ENCODE measurements at places on chromosomes 13 and 19.

- DNase-seq = no peak
These were observed 7.9 kb upstream of the WBP4 start for GRCh38 chr13:41053384-41053826.

DNA sequence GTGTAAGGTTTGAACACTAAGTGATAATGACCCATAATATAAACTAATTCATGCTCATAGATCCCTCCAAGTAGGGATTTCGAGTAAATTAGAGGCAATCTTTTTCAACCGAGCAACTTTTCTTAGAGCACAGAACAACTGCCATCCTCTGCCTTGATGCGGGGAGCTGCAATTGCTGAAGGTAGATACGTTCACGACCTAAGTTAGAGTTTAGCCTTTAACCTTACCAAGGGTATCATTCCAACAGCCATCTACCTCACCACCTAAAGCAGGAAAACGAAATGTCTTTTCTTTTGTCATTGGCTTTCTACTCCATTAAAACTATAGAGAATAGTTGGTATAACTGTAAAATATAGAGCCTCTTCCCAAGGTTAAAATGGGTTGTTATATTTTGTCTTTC, 42.2 kb upstream of the NBEA start:
- no peak for DNase-seq

- no peak for DNase-seq
These were observed 523.4 kb downstream of the FGF9 start for GRCh38 chr13:22194106-22194805.

DNA sequence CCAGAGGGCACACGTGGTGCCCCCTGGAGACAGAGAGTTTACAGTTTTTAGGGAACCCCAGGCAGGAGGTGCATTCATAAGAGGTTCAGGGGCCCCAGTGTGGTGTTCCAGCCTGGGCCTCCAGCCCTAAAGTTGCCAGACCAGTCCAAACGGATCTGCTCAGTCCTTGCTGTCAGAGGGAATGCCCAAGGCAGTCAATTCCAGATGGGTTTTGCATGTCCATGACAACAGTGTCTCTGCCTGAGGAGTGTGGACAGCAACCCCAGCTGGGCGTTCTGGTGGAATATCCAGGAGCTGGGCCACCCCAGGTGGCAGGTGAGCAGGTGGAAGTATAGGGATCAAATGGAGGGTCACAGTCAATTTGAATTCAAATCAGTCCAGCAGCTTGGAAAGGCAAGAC, 25.3 kb downstream of the FBXO27 start:
- DNase-seq = no peak

DNA sequence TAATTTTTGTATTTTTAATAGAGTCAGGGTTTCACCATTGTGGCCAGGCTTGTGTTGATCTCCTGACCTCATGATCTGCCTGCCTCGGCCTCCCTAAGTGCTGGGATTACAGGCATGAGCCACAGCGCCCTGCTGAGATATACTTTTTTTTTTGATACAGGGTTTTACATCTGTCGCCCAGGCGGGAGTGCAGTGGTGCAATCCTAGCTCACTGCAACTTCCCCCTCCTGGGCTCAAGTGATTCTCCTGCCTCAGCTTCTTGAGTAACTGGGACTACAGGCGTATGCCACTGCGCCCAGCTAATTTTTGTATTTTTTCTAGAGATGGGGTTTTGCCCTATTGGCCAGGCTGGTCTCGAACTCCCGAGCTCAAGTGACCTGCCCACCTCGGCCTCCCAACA, 2.0 kb downstream of the COLGALT1 start:
- no peak for DNase-seq

DNA sequence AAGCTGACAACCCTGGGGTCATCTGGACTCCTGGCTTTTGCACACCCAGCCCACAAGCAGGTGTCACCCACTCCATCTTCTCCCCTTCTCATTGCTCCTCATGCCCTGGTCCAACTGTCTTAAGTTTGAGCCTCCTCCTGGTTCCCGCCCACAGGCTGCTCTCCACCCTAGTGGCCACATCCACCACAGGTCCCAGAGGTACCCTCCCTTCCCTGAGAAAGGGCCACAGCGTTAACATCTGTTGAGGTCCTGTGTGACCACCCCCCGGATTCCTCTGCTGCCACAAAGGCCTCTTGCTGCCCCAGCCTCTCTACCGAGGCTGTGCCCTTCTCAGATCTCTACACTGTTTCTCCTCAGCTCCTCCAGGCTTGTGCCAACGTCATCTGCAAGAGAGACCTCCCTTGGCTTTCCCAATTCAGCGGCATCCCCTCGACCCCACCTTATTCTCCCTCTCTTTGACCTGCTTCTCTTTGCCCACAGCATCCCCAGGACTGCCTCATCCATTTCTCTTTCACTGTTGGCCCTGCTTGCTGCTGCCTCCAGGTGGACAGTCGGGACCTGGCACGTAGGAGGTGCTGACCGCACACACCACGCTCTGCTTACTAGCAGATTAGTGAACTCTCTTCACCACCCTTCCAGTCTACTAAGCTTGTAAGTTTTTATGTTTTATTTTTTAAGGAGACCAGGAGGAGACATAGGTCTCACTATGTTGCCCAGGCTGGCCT, 33.3 kb downstream of the SUGP2 start:
- DNase-seq = no peak

- DNase-seq = no peak
These were observed 890.1 kb upstream of the PCDH20 start for GRCh38 chr13:62305756-62306155.

DNA sequence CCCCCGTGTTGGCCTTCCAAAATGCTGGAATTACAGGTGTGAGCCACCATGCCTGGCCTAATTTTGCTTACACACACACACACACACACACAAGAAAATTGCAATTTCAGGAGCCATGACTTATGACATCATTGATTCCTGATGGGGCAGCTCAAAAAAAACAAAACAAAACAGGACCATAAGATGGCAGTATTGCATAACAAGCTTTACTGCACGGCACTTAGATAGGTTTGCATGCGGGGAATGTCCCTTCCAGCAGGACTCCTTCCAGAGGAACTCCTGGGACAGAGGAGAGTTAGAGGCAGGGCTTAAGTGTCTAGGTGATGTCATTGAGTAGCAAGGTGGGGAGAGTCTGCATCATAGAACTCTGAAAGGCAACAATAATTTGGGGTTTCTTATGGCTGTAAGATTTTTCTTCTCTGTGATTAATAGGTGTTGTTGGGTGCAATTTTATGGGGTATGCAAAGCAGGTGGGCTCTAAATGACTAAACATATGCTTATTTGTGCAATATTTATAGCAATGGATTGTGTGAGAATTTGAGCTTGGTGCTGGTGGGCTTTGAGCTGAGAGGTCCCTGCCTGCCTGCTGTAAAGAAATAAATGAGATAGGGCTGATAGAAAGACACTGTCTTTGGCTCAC, 9.0 kb upstream of the ACSBG2 start:
- DNase-seq = no peak

DNA sequence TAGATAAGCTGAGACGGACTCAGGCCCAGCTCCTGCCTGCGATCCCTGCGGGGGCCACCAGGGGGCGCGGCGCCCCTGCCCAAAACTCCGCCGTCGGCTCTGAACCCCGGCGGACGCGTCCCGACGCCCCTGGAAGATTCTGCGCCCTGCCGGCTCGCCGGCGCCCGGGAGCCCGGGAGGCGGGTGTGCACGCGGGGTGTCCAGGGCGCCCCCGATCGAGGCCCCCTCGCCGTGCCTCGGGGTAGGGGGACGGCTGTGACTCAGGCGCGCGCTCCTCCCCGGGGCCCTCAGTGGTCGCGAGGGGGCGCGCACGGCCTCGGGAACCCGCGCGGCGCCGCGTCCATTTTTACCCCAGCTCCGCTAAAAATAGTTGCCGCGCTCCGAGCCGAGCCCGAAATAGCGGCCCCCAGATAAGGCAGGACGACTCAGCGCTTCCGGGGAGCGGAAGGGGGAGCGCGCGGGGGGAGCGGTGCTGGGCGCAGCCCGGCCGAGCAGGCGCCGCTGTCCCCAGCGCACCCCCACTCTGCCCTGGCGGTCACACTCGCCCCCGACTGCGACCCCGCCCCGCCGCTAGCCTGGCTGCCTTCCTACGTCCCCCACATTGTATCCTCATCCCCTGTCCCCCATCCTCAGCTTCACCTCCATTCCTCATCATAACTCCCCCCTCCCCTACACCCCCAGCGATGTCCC, 16.0 kb upstream of the ERCC1 start:
- DNase-seq = peak; percentile 75

GRCh38 chr13:111514610-111515306, 194.3 kb downstream of the TEX29 start:
- DNase-seq = no peak

DNA sequence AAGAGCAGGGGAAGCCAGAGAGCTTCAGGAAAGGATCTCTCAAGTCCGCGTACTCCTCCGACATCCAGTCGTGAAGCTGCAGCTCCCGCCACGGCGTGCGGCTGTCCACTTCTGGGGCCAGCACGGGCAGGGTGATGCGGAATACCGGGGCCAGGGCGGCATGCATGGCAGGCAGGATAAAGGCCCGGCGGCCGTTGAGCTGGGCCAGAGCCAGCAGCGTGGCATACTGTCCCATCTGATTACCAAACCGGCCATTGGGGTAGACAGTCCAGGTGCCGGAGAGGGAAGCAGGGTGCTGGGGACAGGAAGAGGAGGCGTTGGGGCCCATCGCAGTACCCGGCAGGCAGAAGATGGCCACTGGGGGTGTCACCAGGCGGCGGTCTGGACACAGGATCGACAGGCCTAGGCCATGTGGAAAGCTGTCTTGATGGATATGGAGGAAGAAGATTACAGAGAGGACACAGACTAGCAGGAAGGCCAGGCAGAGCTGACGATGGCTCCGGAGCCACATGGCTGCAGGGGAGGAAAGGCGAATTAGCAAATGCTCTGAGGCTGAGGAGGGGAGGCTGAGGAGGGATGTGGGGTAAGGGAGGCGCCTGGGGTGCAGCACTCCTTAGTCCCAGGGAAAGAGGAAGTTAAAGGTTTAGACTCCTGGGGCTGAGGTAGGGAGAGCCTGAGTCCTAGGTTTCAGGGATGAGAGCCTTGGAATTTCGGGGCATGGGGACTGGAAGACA, 1.5 kb downstream of the FUT1 start:
- no peak for DNase-seq

DNA sequence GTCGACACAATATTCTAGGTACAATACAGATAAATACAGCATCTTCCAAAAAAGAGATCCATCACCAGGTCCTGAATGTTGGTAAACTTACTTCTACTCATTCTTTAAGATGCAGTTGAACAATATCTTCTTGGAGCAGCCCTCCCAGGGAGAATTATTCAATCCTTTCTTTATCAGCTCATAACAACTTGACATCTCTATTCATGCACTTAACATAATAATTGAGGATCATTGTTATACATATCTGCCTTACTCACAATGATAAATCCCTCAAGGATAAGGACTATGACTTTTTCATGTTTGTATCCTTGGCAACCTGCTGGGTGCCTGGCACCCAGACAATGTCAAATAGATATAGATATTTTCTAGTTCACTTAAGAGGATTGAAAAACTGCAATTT, 219.5 kb downstream of the POU4F1 start:
- DNase-seq = no peak

DNA sequence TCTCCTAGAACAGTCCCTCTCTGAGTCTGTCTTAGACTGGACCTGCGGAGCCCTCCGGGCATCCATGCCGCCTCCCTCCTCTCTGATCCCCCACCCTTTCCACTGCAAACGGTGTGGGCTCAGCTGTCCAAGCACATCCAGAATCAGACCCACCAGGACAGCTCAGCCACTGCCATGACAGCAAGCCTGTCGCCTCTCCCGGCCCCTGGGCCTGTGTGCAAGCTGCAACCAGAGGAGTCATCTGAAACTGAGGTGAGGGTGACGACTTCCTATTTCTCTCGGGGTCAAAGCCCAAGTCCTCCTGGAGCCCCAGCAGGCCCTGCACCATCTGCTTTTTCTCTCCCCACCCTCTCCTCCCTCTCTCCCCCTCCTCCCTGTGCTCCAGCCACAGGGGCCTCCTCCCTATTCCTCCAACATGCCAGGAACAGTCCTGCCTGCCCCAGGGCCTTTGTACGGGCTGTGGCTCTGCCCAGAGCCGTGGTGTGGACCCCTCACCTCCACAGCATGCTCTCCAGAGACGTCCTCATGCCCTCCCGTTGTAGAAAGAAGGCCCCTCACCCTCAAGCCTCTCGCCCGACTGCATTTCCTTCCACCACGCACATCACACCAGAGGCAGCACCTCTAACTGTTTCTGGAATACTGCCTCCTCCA, 23.5 kb upstream of the MYDGF start:
- DNase-seq = no peak

GRCh38 chr13:37736045-37736444, 133.5 kb downstream of the TRPC4 start:
- no peak for DNase-seq

- no peak for DNase-seq
These were observed 6.3 kb downstream of the MAP1S start for GRCh38 chr19:17725422-17726078.

DNA sequence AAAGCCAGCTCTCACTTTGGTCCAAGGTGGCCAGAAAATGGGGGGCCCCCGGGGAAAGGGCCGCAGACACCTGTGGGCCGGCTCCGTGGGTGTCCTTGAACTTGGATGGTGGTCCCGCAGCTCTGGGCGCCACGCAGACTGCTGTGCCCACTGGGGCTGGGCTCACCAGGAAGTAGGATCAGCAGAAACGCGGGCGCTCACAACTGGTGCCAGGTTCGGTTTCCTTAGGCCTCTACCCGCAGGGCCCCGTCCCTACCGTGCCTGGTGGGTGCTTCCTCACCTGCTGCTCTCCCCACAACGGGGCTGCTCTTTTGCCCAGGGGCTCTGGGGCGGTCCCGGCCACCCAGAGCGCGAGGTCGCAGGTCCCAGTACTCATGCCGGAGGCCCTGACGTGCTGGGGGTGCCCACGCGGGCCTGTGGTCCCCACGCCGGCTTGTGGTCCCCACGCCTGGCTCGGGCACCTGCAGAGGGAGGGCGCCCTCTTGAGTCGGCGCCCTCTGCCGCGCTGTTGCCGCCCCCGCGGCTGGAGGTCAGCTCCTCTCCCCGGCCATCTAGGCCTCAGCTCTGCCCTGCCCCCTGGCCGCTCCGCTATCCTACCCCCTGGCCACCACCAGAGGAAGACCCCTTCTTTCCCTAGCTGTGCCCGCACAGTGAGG, 1303.6 kb downstream of the UQCRFS1 start:
- no peak for DNase-seq

DNA sequence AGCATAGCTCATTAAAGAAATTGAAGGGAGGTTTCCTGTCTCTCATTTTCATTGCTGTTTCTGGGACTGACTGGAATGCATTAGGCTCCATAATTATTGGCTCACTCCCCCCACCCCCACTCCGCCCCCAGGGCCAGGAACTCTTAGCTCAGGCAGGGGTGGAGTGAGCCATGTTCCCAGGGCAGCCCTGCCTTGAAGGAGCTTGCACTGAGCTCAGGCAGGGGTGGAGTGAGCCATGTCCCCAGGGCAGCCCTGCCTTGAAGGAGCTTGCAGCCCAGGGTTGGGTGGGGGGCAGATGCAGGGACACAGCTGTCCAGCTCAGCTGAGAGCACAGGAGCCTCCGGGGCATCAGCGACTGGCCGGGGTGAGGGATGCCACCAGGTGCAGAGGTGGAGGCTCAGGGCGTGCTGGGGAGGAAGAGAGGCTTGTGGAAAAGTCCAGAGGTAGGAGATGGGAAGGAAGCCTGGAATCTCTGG, 39.1 kb upstream of the TFDP1 start:
- DNase-seq = no peak
